ENCODE measurements at places on chromosomes 12 and 14.

DNA sequence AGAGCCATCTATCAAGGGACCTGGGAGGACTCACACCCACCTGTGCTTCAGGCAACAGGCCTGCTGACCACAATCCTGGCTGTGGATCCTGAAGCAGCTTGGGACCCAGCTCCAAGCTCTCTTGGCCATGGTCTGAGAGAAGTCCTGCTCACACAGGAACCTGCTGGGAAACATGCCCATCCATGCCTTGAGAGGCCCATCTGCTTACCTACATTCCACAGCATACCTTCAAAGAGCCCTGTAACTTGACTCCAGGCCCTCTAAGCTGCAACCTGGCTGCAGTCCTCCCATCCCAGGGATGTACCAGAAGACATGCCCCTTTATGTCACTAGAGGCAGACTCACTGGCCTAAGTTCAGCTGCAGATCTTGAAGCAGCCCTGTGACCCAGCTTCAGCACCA lies 61.7 kb upstream of the AMIGO2 start:
- DNase-seq: no peak

GRCh38 chr14:30657606-30658163 lies 35.6 kb downstream of the SCFD1 start:
- no peak for DNase-seq

DNA sequence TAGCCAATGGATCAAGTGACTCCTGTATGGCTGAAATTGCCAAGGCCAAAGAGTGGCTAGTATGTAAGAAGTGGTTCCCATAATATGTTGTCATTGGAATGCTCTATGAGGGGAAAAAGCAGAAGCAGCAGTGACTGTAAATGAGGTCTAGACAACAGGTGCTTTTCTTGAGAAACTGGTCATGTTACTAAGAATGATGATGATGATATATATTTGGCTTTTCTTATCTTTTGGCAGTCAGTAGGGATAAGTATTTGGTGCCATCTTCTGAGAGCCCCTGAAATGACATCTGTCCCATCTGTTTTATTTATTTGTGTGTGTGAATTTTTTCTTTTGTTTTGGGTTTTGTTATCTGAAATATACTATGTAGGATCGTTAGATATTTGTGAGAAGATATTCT lies 141.7 kb downstream of the SYT1 start:
- DNase-seq: no peak

GRCh38 chr14:66619952-66620351 lies 112.0 kb downstream of the GPHN start:
- no peak for DNase-seq

DNA sequence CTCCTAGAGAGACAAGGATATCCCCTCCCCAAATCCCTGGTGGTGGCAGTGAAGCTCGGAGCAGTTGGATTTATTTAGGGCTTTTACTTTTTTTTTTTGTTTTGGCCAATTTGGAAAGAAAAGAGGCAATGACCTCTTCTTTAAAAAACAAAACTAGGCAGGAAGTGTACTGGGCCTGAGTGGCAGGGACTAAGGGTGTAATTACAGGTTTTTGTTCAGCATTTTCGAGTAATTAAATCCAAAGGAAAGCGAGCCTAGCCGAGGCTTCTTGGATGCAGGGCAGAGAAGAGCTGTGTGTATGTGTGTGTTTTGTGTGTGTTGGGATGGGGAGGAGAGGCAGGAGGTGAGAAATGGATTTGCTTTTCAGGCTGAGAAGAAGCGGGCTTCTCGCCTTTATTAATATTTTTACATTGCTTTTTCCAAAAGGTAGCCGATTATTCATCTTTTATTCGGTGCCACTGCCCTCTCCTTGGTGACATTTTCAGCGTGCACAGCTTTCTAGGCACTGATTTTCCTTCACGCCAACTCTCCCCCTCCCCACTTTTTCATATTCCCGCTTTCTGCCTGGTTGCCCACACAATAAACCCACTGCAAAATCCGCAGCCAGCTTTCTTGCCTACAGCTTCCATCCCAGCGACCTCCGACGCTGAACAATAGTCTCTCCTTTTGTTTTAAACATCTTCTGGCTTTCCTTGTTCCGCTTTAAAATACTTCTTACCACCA lies 8.9 kb upstream of the IRF2BPL start:
- DNase-seq: no peak

DNA sequence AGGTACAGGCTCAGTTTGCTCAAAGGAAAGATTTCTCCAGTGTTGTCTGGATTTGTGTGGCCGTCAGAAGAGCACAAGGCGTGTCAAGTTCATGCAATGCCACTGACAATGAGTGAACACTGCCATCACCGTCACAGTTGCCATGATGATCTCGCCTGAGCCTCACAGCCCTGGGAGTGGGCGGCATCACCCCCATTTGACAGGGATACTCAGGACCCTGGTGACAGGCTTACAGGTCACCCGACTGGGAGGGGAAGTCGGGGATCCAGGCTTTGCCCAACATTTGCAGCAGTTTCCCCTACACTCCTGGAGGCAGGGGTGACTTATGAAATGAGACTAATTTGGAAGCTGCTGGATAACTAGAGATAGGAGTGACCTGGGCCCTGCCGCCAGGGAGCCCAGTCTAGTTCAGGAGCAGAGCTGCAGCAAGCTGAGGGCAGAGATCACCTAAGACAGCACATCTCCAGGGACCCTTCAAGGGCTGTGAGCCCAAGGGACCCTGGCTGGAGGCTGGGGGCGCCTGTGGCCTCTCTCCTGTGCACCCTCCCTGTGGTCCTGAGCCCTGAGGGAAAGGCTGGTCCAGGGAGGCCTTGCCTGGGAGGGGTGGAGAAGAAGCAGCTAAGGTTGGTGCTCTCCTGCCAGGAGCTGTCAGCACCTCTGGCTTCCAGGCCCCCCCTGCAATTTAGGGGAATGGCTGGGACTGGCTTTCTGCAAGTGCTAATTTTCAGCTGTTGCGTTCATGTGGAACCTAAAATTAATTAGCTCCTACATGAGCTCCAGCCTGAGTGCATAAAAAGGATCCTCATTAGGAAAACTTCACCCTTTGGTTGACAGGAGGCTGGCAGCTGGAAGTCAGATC lies 32.4 kb upstream of the BEGAIN start:
- DNase-seq: no peak

DNA sequence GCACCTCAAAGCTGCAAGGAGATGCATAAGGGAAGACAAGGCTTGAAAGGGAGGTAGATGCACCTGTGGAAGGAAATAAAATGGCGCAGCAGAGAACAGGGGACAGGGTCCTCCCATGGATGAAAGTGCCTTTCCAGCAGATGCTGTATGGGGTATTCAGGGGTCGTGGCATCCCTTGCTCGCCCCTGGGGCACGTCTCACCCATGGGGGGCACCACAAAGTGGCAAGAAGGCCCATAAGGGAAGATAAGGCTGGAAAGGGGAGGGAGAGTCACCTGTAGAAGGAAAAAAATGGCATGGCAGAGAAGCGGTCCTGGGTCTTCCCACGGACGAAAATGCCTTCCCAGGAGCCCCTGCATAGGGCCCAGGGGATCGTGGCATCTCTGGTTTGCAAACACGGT lies 265.1 kb downstream of the ALG10 start:
- no peak for DNase-seq

All from activated CD4-positive, CD25-positive, alpha-beta regulatory T cell treated with anti-CD3 and anti-CD28 coated beads, Interleukin-2, amount 50 U/mL, for 72 hours (primary cell).